ENCODE measurements at places on chromosomes 2 and 18.
A peak's percentile ranks its signal among the peaks of the same experiment; 100 is the strongest.

DNA sequence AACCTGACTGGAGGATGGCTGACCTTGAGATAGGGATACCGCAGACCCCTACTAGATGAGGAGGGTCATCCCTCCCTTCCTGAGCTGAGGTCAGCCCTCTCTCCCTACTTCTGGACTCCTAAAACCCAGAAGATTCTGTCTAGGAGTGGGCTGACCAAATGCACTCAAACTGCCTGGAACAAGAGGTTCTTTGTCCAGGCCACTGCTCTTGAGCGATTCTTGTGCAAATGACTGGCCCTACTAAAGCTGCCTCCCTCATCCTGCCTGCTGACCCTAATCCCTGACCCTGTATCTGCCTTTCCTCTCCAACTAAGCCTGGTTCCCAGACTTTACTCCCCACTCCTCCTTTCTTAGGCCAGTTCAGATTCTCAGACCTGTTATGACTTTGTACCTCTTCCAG lies 56.2 kb downstream of the EFR3B start:
- DNase-seq: no peak

GRCh38 chr2:191878548-191879279 lies 31.8 kb upstream of the CAVIN2 start:
- DNase-seq: no peak

- DNase-seq: no peak
Observed at GRCh38 chr18:62937065-62937464, 221.7 kb downstream of the PHLPP1 start.

DNA sequence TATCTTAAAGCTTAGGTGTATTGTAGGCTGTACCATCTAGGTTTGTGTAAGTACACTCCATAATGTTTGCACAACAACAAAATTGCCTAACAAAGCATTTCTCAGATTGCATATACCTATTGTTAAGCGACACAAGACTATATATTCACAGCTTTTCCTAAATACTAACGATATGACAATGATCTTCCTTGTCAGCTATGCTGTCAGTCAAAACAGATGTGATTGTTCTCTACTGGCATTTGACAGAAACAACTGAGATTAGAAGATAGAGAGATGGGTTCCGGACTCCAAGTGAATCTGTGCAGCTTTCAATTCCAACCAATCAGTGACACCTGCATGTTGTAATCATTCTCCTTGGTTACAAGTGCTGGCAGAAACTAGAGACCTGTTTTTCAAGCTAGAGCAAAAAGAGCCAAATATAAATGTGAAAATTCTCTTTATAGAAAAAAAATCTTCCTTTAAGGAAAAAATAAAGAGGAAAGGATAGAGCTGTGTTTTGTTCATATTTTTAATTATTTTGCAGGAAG lies 1232.3 kb upstream of the SLC39A10 start:
- no peak for DNase-seq

DNA sequence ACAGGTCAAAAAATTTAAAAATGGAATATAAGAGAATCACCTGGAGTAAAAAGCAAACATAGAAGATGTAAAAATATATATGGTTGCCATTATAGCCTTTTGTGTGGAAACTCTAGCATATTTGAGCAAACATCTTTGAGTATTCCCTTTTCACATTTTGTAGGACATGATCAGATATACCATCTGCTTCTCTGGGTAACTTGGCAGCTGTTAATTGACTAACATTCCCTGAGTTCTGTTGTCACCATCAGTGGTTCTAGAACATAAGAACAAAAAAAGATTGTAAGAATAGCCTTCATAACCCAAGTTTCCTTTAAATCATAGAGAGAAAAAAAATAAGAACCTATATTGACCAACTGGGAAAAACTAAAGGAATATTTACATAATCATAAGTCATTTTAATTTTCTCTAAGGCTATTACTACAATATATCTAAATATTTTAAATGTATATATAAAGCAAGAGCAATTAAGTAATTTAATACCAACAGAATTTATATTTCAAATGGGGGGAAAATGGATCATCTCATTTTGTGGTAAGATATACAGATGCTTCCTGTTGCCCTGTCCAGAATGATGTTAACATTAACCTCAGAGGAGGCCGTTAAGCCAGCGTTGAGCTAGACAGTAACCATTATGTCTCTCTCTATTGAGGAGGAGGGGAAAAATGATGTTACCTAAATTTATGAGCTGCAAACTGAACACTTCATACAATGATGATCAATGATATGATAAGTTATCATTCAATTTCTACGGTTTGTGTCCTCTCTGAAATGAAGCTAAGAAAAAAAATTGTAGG lies 9.8 kb upstream of the INO80D start:
- DNase-seq: no peak

GRCh38 chr2:145744541-145745386 lies 1224.8 kb upstream of the ZEB2 start:
- no peak for DNase-seq

GRCh38 chr18:74529811-74530583 lies 4.3 kb upstream of the CNDP1 start:
- DNase-seq: no peak

GRCh38 chr2:47070155-47070919 lies 84.8 kb downstream of the STPG4 start:
- no peak for DNase-seq

GRCh38 chr2:234691214-234691575 lies 194.3 kb upstream of the ARL4C start:
- DNase-seq: no peak

DNA sequence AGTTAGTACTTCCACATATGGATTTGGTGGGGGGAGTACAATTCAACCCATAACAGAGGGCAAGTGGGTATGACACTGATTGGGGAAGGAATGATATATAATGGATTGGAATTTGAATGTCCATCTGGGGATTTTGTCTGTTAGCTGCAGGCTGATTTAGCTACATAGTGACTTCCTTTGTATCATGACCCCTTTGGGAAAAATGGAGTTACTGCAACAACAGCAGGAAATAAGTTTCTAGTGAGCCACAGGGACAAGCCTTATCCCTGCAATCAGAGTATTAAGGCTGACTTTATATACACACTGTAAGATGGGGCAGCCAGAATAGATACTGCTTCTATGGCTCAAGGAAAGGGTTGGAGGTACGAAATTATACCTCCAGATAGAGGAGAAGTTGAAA lies 404.4 kb upstream of the MEIS1 start:
- no peak for DNase-seq

GRCh38 chr2:109265369-109265768 lies 136.4 kb downstream of the SH3RF3 start:
- no peak for DNase-seq

GRCh38 chr18:23837591-23837990 lies 148.3 kb downstream of the LAMA3 start:
- no peak for DNase-seq

GRCh38 chr2:88016960-88017779 lies 823 bp upstream of the RNU2-63P start:
- no peak for DNase-seq

GRCh38 chr2:46650556-46651001 lies 171.2 kb downstream of the TMEM247 start:
- DNase-seq: peak; percentile 63

- DNase-seq: no peak
Observed at GRCh38 chr2:191738667-191739066, 60.7 kb downstream of the NABP1 start.
